ENCODE measurements at places on chromosomes 11 and 22.

GRCh38 chr11:18844753-18845367 is 53.3 kb upstream of the PTPN5 start:
- DNase-seq, result peak; percentile 28

DNA sequence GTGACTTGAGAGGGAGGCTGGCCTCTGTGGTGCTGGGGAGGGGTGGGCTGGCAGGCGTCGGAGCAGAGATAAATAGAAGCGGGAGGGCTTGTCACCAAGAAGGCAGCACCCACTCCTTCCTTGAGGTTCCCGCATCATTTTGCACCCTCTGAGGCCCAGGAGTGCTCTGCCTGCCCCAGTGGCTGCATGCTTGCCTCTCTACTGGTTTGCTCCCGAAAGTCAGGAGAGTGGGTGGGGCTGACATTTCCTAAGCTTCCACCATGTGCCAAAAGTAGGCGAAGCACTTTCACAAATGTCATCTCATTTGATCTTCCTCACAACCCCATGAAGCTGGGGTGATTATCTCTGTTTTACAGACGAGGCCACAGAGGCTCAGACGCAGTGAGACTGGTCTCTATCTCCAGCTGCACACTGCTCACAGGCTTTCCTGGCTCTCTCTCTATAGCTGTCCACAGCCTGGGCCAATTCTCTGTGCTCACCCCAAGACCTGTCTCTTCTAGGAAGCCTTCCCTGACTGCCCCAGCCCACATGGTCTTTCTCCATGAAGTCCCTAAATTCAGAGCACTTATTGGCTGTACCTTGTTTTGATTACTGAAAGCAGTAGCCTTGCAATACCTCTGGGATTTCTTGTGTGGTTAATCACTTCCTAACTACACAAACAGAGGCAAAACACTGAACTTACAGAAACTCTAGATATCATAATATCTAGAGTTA is 2.6 kb upstream of the UCP3 start:
- DNase-seq, result peak; percentile 87

DNA sequence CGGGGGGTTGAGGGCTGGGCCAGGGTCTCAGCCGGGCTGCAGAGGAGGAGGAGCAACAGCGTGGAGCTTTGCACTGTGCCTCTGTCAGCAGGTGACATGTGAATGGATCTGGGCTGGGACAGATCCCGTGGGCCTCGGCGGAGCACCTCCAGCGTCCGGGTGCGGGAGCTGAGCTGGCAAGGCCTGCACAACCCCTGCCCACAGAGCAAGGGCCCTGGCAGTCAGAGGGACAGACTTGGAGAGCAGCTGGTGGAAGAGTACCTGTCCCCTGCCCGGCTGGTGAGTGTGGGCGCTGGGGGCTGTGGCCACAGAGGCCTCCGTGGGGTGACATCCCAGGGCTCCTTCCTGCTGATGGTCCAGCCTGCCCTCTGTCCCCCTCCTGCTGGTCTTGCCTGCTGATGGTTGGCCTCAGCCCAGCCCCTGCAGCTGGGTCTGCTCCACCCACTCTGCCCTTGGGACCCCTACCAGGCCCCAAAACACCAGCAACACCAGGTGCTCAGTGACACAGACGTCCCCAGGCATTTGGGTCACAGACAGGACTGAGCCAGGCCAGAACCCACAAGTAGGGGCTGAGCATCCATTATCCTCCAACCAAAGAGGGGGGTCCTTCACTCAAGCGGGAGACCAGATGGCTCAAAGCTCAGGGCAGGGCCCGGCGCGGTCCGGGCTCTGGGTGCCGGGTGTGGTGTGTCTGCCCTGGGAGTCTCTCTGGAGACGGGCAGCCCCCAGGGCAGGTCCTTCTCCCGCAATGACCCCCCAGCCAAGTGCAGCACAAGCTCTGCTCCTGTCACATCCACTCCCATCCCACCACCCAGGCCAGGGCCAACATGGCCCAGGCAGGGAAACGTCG is 3.5 kb downstream of the LRRC56 start:
- DNase-seq, result no peak

DNA sequence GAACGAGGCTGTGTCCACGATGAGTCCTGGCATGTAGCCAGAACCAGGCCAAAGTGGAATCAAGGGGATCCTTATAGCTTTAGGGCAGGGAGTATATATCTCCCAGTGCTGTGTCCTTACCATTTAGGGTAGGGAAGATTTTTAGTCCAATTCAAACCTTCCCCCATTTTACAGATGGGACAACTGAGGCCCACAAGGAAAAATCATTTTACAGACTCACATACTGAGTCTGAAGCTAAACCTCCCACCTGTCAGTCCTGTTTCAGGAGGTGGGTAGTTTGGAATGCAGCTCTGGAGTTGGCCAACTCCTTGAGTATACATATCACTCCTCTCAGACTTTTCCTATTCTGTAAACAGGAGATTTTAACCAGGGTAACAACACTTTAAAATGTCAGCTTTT is 33.1 kb upstream of the TFIP11 start:
- DNase-seq, result no peak

GRCh38 chr11:24413391-24413790 is 83.5 kb upstream of the LUZP2 start:
- no peak for DNase-seq

DNA sequence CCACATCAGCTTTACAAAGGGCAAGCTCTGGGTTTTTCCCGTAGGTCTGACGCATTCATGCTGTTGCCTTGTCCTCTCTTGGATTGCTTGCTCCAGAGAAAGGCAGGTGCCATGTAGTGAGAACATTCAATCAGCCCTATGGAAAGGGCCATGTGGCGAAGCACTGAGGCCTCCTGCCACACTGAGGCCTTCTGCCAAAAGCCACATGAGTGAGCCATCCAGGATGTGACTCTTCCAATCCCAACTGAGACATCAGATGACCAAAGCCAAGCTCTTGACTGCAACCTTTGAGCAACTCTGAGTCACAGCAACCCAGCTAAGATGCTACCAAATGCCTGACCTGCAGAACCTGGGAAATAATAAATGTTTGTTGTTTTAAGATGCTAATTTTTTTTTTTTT is 9.0 kb upstream of the PANX3 start:
- DNase-seq, result no peak

DNA sequence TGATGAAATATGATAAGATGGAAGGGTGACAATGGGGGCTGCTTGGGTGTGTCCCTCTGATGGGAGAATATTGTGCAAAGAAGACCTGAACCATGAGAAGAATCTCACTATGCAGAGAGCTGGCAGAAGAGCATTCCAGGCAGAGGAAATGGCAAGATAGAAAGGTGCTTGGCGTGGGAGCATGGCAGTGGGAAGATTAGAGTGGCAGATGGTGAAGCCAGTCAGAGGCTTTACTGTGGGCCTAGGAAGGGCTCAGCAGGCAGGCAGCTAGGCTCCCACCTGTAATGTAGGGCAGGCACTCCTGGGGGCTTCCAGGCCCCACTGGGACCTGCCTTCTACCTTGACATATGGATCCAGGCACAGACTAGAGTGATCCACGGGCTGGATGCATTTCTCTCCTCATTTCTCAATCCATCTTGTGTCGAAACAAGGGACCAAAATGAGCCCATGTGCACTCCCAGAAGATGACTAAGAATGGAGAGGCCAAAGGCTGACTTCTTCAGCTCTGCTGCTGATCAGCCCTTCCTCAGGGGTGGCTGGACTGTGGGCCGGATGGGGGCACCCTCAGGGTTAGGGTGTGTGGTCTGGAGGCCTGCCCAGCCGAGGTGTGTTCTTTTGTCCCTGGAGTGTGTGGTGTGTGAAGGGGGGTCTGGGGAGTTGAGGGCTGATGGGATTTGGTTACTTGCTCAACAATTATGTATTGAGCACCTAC is 88.3 kb downstream of the TSPAN18 start:
- no peak for DNase-seq

DNA sequence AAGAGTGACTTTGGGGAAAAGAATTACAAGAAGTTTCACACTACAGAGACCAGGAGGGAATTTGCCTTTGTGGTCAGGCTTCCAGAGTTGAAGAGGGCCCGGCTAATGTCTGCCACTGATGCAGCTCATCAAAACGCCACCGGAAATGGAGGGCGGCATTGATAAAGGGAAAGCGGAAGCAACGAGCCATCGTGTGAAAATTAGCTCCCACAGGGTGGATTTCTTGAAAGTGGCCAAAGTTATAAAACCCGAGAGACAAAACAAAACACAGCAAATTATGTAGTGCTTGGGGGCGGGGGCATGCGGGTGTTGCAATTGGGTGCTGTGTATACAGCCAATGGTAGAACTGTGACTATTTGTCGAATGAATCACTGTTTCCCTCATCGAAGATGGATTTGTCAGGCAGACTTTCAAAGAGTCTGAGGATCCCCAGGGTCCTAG is 113.0 kb downstream of the ADAMTS15 start:
- no peak for DNase-seq

GRCh38 chr11:38824573-38824972 is 2226.5 kb upstream of the RAG2 start:
- no peak for DNase-seq

DNA sequence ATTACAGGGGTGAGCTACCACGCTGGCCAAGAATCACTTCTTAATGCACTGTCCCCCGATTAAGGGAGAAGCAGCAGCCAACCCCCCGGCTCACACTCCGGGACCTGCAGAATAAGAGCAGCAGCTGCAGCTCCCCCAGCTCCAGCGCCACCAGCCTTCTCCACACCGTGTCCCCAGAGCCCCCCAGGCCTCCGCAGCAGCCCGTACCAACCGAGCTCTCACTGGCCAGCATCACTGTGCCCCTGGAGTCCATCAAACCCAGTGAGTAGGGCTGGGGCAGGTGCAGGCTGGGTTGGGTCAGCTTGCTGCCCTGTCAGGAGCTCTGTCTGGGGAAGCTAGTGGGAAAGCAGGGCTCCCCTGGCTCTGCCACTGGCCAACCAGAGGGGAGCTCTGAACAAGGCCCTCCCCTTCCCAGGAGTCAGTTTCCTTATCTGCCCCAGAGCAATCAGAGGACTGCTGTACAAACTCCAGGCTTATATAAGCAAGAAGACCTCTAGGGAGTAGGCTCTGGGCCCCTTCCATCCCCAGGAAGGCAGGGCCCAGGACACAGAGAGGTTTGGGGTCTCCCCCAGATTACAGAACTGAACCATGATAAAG is 8.5 kb upstream of the SH3BP1 start:
- no peak for DNase-seq

GRCh38 chr11:14420223-14420622 is 61.2 kb upstream of the RRAS2 start:
- no peak for DNase-seq

- no peak for DNase-seq
Measured at GRCh38 chr11:26620282-26621045, 48.4 kb upstream of the MUC15 start.

GRCh38 chr11:128532572-128533091 is 54.7 kb downstream of the ETS1 start:
- DNase-seq, result no peak

DNA sequence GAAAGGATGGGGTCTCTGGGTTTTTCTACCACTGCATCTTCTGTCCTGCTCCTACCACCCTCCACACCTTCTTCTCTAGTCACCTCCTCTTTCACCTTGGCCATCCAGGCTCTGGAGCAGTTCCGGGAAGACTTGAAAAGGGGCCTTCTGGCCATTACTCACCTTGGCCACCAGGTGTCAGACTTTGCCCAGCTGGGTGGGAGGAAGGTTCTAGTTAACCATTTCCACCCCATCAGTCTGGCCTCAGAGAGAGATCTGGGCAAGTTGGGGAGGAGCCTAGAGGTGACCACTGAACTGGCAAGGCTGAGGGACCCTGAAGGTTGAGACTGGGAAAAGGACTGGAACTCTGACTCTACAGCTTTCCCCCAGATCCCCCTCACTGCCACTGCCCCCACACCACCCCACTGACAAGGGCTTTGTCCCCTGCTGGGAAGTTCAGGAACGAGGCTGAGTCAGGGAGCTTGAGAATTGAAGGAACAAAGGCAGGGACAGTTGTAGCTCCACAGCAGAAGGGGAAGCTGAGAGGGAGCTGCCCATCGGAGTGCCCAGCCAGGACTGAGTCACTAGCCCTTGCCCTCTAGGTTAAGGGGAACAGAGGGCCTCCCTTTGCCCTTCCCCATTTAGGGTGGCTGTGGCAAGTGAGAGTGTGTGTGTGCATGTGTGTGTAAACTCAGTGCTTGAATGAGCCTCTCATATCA is 3.7 kb upstream of the POLD4 start:
- DNase-seq, result peak; percentile 85

DNA sequence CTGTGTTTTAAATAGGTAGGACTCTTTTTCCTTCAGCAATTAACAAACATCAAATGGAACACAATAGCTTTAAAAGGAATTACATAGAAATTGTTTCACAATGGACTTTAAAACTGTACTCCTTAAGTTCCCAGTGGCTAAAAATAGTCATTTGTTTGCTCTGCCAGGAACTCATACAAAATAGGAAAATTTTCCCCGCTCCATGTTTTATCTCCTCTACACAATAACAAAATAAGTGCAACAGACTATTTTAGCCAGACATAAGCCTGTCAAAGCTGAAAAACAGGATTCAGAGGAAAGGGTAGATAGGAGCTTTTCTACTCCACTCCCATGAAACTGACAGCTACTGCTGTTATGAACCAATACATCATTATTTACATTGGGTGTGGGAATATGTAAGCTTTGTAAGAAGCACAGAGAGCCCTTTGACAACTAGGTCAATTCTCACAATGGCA is 90.1 kb downstream of the STK33 start:
- no peak for DNase-seq

GRCh38 chr11:43234881-43235280 is 76.9 kb upstream of the API5 start:
- DNase-seq, result no peak

- no peak for DNase-seq
Measured at GRCh38 chr11:69301081-69301454, 7.1 kb downstream of the MYEOV start.

DNA sequence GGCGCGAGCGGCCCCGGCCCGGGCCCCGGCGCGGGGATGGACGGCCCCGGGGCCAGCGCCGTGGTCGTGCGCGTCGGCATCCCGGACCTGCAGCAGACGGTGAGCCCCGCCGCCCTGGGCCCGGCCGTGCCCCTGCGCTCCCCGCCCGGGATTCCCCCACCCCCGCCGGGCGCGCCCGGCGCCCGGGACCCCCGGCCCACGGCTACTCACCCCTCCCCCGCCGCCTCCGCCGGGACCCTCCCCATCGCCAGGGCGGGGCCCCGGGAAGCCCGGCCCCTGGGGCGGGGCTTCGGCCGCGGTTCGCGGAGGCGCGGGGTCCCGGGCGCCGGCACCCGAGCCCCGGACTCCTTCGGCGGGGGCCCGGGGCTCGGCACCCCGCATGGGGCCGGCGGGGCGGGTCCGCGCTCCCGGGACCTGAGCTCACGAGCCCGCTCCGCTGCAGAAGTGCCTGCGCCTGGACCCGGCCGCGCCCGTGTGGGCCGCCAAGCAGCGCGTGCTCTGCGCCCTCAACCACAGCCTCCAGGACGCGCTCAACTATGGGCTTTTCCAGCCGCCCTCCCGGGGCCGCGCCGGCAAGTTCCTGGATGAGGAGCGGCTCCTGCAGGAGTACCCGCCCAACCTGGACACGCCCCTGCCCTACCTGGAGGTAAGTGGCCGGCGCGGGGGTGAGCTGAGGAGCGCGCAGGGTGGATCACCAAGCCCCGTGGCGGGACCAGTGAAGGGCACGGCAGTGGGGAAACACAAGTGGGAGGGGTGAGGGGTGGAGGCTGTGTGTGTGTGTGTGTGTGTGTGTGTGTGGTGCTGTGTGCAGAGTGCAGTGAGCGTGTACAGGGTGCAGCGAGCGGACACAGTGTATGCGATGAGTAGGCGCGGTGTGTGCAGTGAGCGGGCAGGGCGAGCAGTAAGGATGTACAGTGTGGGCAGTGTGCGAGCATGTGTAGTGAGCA is 2.3 kb downstream of the SHANK3 start:
- DNase-seq, result no peak

GRCh38 chr22:41263704-41264103 is 22.3 kb downstream of the RANGAP1 start:
- DNase-seq, result no peak

Measured in activated CD4-positive, alpha-beta T cell treated with anti-CD3 and anti-CD28 coated beads, Interleukin-2, Interleukin-6, amounts not matched to agents 100 ng/mL and 50 ng/mL, durations not matched to agents 16 hours and 8 hours (primary cell).